ENCODE measurements at places on chromosomes 5 and 9.

DNA sequence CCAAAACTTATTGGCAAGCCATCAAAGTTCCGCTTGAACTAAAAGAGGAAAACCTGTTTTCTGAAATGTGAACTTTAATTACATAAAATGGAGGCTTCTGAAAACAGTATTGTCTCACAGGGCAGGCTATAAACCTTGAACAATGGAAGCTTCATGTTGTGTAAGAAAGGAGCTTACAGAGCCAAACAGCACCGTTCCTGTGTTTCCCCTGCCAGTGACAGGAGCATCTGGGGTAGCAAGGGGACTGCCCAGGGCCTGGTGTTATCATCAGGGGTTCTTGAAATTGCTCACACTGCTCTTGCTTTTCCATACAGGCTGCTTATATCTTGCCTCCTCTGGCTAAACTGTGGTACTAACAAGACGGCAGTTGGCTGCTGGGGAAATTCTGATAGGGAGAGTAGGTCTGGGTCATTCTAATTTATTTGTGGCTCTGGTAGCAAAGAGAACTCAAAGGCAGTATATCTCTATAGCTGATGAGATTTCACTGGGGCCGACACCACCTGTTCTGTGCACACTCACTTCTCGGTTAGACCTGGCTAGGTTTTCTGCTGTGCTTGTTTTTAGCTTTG, 40.4 kb downstream of the BASP1 start:
- peak; percentile 58 for DNase-seq

DNA sequence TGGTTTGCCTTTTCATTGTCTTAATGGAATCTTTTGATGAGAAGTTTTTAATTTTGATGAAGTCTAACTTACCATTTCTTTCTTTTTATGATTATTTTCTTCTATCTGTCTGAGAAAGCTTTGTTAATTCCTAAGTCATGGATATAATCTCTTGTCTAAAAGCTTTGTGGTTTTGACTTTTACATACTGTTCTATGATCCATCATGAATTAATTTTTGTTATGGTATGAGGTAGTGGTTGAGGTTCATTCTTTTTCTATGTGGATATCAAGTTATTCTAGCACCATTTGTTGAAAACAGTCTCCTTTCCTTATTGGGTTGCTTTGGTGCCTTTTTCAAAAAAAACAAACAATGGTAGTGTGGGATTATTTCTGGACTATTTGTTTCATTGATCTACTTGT, 20.4 kb downstream of the FBXO10 start:
- no peak for DNase-seq

DNA sequence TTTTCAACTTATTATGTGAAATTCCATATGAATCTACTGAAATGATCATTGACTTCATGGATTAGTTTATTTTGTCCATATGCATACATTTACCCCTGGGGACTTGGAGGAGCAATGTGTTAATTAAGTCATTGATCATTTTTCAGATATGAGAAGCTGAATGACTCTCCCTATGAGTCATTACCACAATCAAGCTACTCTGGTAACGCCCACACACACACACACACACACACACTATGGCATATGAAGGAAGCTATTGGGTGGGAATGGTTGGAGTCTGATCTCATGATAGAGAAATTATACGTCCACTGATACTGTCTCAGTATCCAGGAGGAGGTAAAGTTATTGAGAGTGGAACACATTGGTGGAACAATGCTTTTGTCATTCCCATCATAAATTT, 528.9 kb downstream of the AGTPBP1 start:
- no peak for DNase-seq

- no peak for DNase-seq
These were observed 620.0 kb downstream of the CCDC171 start for GRCh38 chr9:16172796-16173195.

- DNase-seq: peak; percentile 83
These were observed 5.1 kb downstream of the RGS14 start for GRCh38 chr5:177362610-177363507.

DNA sequence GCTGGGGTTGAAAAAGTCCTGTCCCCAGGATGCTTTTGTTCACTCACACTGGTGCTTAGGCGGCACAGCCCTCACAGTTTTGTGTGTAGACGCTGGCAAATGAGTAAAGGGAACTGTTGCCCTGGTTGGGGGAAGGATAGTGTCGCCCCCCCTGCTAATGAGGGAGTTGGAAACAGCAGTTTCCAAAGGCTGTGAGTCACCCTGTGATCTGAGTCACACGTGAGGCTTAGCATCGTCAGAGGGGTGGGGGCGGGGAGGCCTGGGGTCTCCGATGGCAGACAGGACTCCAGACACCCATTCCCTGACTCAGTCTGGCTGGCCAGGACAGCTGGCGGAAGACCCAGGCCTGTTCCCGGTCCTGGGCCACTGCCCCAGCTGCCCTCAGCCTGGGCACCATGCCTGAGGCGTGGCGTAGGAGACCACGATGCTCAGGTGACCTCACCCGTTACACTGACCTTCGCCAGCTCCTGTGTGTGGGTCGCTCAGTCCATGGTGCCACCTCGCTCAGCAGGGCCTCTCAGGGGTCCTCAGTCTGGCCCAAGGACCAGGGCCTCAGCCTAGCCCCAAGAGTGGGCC, 2.9 kb downstream of the DNAJB5 start:
- peak; percentile 8 for DNase-seq

GRCh38 chr5:10046676-10047075, 203.0 kb downstream of the ATPSCKMT start:
- no peak for DNase-seq

DNA sequence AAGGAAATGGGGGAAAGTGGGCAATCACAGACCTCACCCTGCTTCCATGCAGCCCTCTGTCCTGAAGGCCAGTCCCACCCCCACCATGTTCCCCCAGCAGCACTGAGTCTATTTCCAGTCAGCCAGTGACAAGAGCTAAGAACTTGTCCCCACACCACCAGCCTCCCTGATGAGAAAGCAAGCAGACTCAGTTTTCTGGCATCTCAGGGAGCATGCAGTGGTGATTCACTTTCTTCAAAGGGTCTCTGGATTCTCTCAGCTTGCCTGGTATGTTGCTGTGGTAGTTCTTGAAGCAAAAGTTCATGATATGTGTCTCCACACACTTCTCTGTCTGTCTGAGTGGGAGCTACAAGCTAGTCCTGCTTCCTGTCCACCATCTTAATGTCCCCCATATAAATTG, 799.9 kb upstream of the TYRP1 start:
- no peak for DNase-seq
